ENCODE measurements at places on chromosomes 16 and 17.

GRCh38 chr17:43442711-43443110 lies 41.1 kb upstream of the DHX8 start:
- no peak for DNase-seq

GRCh38 chr16:48011878-48012658 lies 143.7 kb downstream of the ABCC12 start:
- DNase-seq: peak; percentile 73

- DNase-seq: no peak
These were observed 18.1 kb upstream of the ABCA9 start for GRCh38 chr17:69078864-69079263.

DNA sequence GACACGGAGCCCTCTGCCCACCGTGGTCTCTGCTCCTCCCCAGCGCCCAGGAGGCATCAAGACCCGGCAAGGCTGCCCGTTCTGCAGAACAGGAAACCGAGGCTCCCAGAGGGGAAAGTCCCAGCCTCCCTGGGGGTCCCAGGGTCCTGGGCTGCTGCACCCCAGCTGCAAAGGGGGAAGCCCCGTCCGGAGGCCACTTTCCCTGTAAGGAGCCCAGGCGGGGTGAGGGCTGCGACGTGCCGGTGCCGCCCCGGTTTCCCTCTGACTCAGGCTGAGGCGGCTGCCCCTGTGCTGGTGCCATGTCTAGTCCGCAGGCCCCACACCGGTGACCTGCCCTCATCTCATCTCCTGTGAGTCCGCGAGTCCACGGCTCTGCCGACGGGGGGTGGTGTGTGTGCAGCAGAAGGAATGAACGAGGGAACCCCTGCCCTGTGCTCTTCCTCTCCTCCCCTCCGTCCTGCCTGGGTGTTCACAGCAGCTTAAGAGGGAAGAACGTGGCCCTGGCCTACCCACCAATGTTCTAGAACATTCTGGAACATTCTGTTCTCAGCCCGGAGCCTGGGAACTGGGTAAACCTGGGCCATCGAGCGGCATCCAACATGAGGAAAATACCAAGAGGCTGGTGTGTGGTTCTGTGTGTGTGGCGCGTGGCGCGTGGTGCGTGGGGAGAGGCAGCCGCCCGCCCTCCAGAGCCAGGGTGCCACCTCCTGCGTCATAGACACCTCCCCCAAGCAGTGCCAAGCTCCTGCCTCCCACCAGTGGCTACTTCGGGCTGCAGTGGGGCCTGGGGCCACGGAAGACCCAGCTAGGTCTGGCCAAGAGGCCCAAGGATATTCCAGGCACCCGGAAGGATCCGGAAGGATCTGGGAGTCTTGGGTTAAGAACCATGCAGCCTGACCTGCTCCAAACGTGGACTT lies 7.0 kb upstream of the CBFA2T3 start:
- peak; percentile 61 for DNase-seq

- DNase-seq: peak; percentile 96
These were observed 324.7 kb downstream of the SEC14L1 start for GRCh38 chr17:77465358-77466041.

DNA sequence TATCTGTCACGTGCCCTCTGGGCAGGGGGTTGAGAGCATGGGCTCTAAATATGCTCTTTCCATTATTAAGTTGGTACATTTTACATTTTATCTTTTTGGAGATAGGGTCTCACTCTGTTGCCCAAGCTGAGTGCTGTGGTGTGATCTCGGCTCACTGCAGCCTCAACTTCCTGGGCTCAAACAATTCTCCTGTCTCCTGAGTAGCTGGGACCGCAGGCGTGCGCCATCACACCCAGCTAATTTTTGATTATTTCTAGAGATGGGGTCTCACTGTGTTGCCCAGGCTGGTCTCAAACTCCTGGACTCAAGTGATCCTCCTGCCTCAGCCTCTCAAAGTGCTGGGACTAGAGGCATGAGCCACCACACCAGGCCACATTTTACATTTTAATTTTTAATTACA lies 43.9 kb upstream of the KDM6B start:
- DNase-seq: no peak

DNA sequence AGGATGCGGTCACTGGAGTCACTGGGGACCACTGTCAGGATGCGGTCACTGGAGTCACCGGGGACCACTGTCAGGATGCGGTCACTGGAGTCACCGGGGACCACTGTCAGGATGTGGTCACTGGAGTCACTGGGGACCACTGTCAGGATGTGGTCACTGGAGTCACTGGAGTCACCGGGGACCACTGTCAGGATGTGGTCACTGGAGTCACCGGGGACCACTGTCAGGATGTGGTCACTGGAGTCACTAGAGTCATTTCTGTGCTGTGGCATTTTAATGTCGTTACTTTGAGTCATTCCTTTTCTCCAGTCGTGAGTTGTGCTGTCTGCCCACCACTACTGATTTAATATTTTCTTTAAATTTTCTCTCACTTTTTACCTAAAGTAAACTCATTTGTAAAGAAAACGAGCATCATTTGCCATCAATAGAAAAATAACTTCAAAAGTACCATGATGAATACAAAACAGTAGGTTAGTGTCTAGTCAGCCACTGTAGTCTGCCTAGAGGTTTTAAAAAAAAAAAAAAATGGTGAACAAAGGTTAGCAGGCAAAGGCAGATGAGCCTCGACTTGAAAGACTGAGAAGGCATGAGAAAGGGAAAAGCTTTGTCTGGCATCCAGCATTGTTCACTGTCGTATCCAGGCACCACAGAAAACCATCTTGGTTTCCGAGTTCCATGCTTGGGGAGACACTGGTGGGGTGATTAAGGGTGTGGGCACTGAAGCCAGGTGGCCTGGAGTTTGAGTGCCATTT lies 346.6 kb downstream of the SNX29 start:
- peak; percentile 85 for DNase-seq

- no peak for DNase-seq
These were observed 33.3 kb upstream of the RGS9 start for GRCh38 chr17:65103896-65104295.

DNA sequence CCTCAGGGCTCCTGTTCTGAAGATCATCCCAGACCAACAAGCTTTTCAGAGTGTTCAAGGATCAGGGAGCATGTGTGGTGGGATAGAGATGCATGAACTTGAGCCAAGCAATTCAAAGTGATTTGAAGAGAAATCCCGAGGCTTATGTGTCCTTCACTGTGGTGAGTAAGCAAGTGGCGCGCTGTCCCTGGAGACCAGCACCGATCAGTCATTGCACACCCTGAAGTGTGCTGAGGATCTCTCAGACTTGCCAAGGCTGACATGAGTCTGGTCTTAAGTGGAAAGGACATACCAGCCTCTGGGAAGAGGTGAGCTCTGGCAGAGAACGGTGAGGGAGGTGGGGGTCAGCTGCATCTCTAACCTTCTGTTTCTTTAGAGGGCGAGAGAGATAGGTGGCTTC lies 43.8 kb upstream of the CDH13 start:
- no peak for DNase-seq

GRCh38 chr16:69855592-69855991 lies 93.5 kb downstream of the WWP2 start:
- DNase-seq: no peak

DNA sequence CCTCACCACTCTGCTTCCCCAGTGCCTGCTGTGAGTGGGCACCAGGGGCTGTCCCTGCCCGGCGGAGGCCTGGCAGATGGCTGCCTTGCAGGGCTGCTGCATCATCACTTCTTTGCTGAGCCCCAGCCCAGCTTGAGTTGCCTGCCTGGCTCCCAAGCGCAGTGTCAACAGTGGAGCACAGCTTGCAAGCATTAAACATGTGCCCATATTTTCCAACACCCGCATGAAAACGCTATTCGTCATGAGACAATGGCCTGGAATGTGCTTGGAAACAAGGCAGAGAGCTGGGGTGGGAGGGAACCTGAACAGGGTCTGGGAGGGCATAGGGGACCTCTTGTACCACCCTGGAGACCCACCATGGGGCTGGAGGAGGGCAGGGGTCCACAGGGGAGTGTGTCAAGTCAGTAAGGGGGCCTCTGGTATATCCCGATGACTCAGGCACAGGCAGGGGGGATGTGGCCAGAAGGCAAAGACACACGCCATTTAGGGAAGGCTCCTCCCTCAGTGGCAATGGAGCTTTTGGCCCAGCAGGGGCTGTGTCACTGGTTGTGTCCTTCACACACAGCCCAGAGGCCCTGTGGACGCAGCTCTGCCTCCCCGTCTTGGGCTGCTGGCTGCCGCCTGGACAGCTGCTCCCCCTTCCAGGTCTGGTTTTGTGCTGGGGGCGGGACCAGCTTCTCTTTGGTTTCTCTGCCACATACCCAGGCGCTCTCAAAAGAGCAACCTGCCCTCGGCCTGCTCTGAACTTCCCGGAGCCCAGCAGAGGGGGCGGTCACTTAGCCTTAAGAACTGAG lies 17.4 kb upstream of the MTSS2 start:
- DNase-seq: no peak

DNA sequence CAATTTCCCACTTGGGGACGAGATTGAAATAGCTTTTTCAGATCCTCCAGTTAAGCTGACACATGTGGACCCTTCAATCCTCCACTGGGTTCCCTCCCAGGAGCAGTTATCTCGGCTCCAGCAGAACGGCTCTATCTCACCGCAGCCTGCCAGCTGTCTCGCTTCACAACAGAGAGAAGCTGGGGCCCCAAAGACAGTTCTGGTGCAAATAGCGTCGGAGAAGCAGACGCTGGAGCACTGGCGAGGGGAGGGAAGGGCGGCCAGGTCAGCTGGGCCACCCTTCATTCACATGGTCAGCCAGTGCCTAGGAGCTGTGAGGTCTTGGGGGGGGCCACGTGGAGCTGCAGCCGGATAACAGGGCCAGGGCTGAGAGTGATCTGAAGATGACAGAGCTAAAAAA lies 141.3 kb upstream of the SDK2 start:
- DNase-seq: no peak

DNA sequence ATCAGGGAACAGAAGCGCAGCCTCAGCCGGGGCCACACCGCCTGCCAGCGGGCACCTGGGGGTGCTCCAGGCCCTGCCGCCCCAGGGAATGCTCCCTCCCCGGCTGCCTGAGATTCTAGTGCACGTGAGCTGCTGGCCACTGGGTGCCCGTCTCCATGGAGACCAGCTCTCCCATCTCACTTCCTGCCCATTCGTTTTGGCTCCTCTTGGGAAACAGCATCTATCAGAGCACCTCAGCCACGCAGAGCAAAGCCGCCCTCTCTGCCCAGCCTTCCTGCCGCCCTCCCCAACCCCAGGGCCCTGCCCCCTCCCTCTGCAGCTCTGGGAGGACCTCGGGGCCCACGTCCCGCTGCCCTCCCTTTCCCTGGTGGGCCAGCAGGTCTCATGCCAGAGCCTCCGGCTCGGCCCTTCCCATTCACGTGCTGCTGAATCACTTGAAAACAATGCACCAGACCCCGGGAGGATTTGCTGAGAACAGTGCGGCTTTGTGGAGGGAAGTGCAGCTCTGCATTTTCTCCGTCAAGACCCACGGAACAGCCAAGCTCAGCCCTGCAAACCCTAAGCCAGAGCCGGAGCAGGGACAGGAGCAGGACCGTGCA lies 19.4 kb downstream of the CEP295NL start:
- no peak for DNase-seq

- no peak for DNase-seq
These were observed 29.1 kb upstream of the IRX6 start for GRCh38 chr16:55294931-55295342.

GRCh38 chr17:34647511-34647910 lies 68.1 kb downstream of the TMEM132E start:
- no peak for DNase-seq

GRCh38 chr17:41168121-41168520 lies at the start of gene KRTAP4-3:
KRTAP4-3 (minus strand) TSS chr17:41168221; CDS start chr17:41168172, 49 bp downstream.
- DNase-seq: no peak

GRCh38 chr16:79845734-79846135 lies 245.2 kb upstream of the MAF start:
- no peak for DNase-seq

GRCh38 chr17:72884066-72884465 lies 208.4 kb downstream of the SLC39A11 start:
- no peak for DNase-seq

DNA sequence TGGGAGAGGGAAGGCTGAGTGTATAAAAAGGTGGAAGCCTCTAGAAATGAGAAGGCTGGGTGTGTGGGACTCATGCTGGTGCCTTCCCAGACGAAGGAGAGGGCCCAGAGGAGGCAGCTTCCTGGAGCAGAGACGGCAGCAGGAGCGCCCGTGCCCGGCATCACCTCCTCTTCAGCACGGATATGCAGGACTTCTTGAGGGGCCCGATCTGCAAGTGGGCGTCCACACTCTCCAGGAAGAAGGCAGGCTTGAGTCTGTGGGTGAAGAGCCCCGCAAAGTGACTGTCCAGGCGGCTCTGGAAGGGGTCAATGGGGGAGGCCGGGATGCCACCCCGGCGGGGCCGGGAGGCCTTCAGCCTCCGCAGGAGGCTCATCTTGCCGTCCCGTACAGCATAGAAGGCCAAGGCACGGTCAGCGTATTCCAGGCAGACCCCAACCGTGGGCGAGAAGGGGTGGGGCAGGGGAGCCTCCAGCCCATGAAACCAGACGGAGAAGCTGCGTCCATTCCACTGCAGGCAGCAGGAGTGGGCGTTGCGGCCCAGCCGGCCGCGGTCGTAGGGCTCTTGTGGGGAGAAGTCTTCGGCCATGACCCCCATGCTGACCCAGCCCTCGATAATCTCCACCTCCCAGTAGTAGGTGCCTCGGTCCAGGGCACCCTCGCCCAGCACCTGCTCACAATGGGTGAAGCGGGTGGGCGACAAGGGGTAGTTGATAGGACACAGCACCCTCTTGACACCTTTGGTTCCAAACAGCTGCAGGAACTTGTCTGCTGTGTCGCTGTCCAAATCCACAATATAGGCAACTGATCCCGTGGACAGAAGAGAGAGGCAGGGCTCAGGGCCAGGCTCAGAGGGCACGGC lies 3.8 kb downstream of the TRIM47 start:
- no peak for DNase-seq

GRCh38 chr16:31188450-31189411 lies 8.8 kb downstream of the FUS start:
- no peak for DNase-seq

DNA sequence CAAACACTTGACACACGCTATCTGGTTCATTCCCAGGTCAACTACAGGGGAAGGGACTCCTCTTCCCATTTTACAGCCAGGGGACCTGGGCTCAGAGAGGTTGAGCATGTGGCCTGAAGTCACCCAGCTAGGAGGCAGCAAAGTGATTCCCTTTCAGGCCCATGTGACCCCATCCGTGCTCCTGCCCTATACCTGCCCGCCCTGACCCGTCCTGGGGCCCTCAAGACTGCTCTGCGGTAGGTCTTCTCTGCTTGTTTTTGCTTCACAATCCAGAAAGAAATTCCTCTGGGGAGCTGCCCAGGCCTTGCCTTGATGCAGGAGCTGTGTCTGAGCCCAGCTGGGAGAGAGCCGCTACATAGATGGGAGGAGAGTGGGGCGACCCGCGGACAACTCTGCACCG lies 161.4 kb downstream of the SDK2 start:
- no peak for DNase-seq

GRCh38 chr16:67428146-67428731 lies 2.7 kb upstream of the HSD11B2 start:
- DNase-seq: peak; percentile 70

- no peak for DNase-seq
These were observed 13.2 kb downstream of the CLUAP1 start for GRCh38 chr16:3513892-3514583.

DNA sequence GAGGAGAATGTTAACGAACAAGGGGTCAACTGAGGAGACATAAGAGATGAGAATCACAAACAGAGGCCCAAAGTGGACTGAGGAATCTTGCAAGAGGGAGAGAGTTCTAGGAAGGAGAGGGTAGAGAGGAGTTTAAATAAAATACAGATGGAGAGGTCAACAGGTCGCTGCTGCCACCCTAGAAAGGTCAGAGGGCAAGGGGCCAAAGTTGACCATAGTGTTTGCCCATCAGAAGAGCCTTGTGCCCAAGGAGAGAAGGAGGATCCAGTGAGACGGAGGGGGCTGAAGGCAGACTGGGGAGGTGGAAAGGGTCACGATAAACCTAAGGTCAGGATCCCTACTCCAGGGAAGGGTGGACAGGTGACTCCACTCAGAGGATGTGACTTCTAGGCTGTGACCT lies 6.9 kb upstream of the ITGA3 start:
- no peak for DNase-seq
